ENCODE measurements at places on chromosomes 4 and X. TPM values are rescaled to one million over a fixed set of nuclear protein-coding genes. Genes with fewer than 3 reads are reported as not detected.

FAM133A gene
- not detected for total RNA-seq

PROM1 gene
- not detected for total RNA-seq

SPATA4 gene
- 0.44 TPM for total RNA-seq

TRIM61 gene
- not detected for total RNA-seq

USP26 gene
- not detected for total RNA-seq

SERTM2 gene
- total RNA-seq: not detected

CCNQ gene
- total RNA-seq: 30.8 TPM

LRAT gene
- total RNA-seq: not detected

PHKA1 gene
- total RNA-seq: 2.0 TPM

CCDC158 gene
- total RNA-seq: 0.42 TPM

HSFX1 gene
- 2.1 TPM for total RNA-seq

TLR3 gene
- total RNA-seq: 13.3 TPM

UNC5C gene
- total RNA-seq: 4.2 TPM

ABCG2 gene
- 10.9 TPM for total RNA-seq

RRH gene
- total RNA-seq: not detected

CCDC149 gene
- total RNA-seq: 14.7 TPM

PDZD4 gene
- 19.9 TPM for total RNA-seq

USP17L13 gene
- total RNA-seq: not detected

TCEAL6 gene
- not detected for total RNA-seq

STPG2 gene
- total RNA-seq: 0.90 TPM

GASK1B gene
- 44.1 TPM for total RNA-seq

PDLIM3 gene
- 56.9 TPM for total RNA-seq

GPR119 gene
- not detected for total RNA-seq

SORCS2 gene
- total RNA-seq: 48.9 TPM

CLDN34 gene
- not detected for total RNA-seq

UGT2B11 gene
- total RNA-seq: not detected

RS1 gene
- not detected for total RNA-seq
